Activated CD4-positive, alpha-beta T cell treated with anti-CD3 and anti-CD28 coated beads, Interleukin-10, Interleukin-2, amounts not matched to agents 100 ng/mL and 50 ng/mL, durations not matched to agents 16 hours and 8 hours (primary cell): ENCODE measurements at places on chromosomes 4 and X.
A peak's percentile ranks its signal among the peaks of the same experiment; 100 is the strongest.

DNA sequence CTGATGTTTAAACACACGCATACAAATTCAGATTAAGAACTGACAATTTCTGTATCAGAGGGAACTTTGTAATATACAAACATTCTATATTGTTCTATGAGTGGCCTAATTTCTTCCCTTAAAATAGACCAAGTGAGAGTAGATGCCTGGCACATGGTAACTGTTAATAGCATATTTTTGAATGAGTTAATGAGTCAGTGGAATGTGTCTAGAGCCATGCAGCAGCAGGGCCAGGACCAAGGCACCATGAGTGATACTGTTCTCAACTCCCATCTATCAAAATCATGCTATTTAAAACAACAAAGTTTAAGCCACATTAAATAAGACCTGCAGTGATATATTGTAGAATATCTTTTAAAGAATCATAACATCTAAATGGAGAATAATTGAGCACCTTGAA is 98.3 kb downstream of the ARHGAP24 start:
- DNase-seq, result no peak

DNA sequence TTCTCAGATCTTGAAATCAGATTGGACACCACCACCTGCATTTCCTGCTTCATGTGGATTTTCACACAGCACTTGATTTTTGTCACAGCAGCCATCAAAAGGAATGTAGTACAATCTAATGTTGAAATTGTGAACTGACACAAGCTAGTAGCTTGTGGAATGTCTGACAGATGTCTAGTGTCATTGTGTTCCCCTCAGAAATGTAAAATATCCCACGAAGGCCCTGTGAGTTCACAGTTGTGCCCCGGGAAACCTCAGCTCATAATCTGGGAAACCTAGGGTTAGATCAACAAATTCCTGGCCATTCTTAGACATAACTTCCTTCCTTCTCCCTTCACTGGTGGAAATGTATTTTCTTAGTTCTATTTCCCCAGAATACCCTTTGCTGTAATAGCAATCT is 205.7 kb downstream of the AR start:
- no peak for DNase-seq

DNA sequence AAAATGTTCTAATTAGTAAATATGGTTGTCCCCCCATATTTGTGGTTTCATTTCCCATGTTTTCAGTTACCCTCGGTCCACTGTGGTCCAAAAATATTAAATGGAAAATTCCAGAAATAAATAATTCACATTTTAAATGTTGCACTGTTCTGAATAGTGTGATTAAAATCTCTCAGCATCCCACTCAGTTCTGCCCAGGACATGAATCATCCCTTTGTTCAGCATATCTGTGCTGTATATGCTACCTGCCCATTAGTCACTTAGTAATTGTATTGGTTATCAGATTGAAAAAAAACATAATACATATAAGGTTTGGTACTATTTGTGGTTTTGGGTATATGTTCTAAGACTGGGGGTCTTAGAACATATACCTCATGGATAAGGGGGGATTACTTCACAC is 55.1 kb upstream of the NXF3 start:
- DNase-seq, result no peak

DNA sequence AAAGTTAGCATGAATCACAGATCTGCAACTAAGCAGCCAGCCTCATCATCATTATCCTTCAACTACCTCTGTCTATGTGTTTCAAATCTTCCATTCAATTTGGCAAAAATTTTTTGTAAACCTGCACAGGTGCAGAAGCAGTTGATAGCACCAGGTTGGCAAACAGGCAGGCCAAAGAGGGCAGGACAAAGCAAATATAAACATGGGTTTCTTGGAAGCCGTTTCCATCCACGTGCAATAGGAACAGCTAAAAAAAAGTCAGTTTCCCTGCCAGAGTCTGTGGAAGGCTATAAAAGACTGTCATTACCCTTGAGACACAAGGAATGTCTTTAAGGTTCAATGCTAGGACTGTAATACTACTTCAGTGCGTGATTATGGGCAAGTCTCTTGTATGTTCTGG is 253.2 kb downstream of the PDHA2 start:
- DNase-seq, result no peak

DNA sequence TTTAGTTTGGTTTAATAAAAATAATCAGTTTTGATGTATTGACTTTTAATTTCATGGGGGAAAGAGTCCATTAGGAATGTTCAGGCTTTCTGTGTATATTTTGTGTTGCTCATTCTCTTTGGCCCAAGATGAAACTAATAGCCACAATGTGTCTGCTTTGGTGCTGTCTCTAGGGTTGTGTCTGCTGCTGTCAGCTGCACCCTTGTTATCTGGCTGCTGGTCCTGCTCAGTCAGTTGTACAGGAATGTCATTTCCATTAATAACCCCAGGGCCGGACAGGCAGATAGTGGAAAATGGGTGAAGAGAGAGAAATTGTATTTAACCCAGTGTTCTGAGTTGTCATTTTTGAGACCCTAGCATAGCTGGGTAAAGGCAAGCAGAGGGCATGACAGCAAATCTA is 115.1 kb downstream of the PHEX start:
- DNase-seq, result no peak

DNA sequence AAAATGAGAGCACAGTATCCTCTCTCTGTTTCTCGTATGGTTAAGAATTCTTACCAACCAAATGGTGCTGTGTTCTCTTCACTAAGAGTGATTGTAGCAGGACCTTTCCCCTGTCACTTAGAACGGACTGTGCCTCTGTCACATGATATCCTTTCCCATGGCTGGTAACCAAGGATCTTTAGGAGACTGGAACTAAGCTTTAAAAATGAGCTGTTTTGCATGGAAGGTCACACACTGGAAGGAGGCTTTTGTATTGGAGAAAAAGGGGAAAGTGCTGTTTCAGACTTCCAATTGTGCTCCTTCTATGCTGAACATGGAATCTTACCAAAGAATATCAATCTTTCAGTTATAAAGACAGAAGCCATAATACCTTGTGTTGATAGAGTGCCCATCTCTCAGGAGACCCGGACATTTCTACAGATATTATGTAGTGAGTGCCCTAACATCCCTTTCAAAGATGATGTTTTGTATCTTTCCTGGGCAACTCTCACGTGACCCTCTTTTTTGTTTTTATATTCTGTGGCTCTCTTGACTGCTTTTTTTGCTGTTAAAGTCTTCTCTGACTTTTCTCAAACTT is 148.6 kb downstream of the SLC4A4 start:
- no peak for DNase-seq

DNA sequence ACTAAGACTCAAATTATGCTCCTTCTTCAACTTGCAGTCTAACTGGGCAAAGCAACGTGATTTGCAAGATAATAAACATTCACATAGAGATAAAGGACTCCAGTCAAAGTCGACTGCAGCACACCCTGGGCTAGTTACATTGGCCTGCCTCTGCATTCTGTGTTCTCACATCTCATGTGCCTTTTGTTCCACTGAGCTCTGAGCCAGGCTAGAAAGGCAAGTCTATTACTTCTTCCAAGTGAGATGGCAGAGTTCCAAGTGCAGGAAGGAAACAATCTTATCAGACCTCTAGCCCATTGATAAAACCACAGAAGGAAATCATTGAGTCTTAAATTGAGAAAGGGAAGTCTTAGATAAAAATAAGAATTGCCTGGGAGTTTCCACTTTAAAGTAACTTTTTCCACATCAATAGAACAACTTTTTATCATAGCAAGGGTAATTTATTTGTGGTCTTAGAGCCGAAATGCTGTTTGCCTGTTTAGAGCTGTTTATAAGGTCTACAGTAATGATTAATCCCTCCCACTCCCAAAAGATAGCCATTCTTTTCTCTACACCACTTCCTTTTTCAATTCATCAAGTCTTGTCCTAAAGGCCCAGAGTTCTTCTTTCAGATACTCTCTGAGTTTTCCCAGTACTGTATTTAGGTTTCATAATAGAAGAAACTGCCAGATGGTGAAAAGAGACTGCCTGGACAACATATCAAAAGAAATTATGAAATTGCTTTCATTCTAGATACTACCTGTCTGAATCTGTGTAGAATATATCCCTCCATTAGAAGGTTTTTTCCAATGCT is 200.2 kb downstream of the GUCY2F start:
- no peak for DNase-seq

GRCh38 chrX:149372866-149373265 is 132.2 kb downstream of the IDS start:
- DNase-seq, result no peak

DNA sequence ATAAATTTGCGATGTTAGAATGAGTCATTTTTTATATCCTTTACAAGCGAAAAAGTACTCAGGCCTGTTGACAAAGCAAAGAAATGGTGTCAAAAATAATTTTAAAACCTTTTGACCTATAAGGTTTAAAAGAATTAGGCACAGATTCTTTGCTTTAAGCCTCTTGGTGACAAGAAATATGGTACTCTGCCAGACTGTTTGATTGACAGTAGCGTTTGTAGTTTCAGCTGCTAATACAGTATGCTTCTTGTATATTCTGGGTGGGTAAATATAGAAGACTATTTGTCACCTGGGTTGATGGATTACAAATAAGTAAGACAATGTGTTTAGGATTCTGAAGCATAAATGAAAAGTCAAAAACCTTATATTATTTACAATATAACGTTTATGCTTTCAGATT is 193.1 kb upstream of the PITX2 start:
- no peak for DNase-seq

DNA sequence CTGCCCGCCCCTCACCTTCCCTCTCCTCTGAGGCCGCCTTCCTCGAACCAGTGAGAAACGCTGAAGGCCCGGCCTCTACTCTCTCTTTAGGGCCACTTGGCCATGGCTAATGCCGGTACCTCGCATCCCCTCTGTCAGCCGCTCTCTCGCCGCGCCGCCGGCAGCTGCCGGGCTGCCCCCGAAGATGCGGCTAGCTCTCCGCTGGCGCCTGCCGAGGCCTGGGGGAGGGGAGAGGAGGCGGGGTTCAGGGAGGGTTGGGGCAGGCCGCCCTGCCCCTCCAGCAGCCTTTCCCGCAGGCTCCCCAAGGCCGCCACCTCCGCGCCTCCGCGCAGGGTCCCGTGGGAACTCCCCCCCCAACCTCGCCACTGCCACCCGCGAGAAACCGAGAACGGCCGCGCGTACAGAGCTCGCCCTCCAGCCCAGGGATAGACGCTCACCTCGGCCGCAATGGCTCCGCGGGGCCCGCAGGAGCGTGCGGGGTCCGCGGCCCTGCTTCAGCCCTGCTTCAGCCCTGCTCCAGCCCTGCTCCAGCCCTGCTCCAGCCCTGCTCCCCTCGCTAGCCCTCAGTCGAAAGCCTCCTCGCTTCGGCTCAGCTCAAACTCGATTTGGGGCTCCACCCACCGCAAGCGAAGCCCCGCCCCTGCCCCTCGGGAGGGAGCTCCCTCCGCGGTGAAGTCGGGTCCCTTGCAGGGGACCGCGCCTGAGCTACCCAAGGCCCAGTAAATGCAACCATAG is at the start of gene HUWE1:
HUWE1 (minus strand) TSS at position 569 of the 735 bp plus-strand sequence. CDS start 32,612 bp downstream, outside the sequence.
- peak; percentile 86 for DNase-seq

- DNase-seq, result no peak
These were observed 11.8 kb upstream of the LEF1 start for GRCh38 chr4:108180513-108180912.

GRCh38 chrX:13695601-13696115 is 6.7 kb downstream of the RAB9A start:
- no peak for DNase-seq

- DNase-seq, result no peak
These were observed 189.2 kb downstream of the GPM6A start for GRCh38 chr4:175622887-175623286.
